ENCODE measurements at places on chromosomes 7 and 10. TPM values are rescaled to one million over a fixed set of nuclear protein-coding genes. Genes with fewer than 3 reads are reported as not detected.

- DNase-seq, result no peak
Observed at GRCh38 chr10:6171881-6172695, 30.6 kb upstream of the PFKFB3 start.

GRCh38 chr7:2845034-2845592, 1.0 kb upstream of the GNA12 start:
- DNase-seq, result no peak

DNA sequence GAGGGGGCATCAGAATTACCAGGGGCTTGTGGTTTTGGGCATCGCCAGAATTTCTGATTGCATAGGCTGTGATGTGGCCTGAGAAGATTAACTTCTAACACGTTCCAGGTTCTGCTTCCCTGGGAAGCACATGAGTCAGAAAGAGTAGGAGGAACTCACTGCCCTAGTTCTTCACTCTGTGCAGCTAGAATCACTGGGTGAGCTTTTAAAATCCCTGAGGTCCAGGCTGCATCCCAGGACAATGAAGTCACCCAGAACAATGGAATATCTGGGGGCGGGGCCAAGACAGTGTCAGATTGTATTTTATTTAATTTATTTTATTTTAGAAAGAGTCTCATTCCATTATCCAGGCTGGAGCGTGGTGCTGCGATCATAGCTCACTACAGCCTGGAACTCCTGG, 636.5 kb downstream of the CALN1 start:
- peak; percentile 24 for DNase-seq

GRCh38 chr7:120926943-120927346, 23.6 kb upstream of the ING3 start:
- DNase-seq, result no peak

GRCh38 chr10:86330778-86331763, 35.5 kb downstream of the GRID1 start:
- DNase-seq, result no peak

- DNase-seq, result no peak
Observed at GRCh38 chr7:38744746-38745145, 113.6 kb upstream of the AMPH start.

The CYP3A7 gene
- not detected for total RNA-seq

The CCDC7 gene
- total RNA-seq, result 27.8 TPM

DNA sequence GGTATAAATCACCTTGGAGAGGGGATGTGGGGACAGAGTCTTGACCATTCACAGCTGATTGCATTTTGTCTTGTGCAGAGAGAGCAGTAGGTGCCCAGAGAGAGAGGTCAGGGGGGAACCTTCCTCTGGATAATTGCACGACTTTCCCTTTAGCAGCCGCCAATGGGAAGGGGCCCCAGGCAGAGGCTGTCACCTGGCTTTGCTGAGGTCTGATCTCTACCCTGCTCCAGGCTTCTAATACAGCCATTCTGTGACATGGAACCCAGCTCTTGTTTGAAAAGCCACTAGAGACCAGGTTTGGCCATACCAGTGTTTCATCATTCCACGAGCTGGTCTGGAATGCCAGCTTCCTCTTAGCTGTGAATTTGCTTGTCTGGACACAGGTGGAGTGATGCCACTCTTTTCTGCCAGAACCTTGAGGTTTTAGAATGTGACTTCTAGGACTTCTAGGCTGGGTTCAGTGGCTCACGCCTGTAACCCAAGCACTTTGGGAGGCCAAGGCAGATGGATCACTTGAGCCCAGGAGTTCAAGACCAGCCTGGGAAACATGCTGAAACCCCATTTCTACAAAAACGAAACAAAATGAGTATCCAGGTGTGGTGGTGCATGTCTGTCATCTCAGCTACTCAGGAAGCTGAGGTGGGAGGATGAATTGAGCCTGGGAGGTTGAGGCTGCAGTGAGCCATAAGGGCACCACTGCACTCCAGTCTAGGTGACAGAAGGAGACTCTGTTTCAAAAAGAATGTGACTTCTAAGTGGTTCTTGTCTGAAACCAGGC, 159.9 kb downstream of the CAMK1D start:
- DNase-seq, result peak; percentile 68

- DNase-seq, result no peak
Observed at GRCh38 chr7:80257756-80258155, 123.1 kb downstream of the GNAI1 start.

The NAT16 gene
- total RNA-seq, result not detected

GRCh38 chr7:134927076-134927475, 59.2 kb upstream of the AGBL3 start:
- DNase-seq, result peak; percentile 29

The OR13A1 gene
- total RNA-seq, result not detected

The PRLHR gene
- 3.0 TPM for total RNA-seq

- peak; percentile 31 for DNase-seq
Observed at GRCh38 chr10:4260483-4261124, 475.6 kb upstream of the KLF6 start.

DNA sequence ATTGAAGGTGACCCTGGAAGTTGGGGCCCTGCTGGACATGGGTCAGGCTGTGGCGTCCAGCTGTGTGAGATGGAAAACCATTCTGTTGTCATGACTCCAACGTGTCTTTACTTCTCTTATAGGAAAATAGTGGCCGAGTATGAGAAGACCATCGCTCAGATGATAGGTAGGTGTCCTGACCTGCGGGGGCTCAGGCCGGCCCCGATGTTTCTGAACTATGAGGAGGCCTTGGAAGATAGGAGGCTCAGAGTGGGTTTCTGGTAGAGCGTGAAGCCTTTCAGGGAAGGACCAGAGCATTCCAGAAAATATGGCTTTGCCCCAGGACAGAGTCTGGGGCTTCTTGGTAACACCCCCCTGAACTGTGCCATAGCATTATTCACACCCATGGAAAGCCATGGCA, 29.3 kb upstream of the BTBD16 start:
- DNase-seq, result no peak

DNA sequence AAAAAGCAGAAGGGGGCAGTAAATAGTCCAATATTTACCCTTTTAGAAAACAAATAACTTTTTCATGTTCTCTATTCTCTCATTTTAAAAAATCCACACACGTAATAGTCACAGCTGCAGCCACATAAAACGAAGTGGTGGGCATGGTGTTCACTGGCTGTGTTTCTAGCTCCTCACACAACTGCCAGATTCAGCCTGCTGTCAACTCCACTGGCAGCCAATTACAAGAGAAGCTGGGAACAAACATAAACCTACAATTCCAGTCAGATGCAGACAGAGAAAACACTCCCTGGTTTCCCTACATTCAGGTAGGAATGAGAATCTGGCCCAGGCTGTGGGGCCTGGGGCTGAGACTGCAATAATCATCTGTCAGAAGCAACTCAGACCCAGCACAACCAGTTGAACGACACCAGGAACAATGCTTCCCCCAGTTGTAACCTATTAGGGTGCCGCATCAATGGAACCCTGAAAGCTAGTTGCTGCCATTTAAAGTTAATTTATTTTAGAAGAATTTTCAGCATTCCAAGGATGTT, 29.1 kb downstream of the ERCC6 start:
- DNase-seq, result no peak

The LIPN gene
- total RNA-seq, result not detected

- DNase-seq, result no peak
Observed at GRCh38 chr10:101897633-101898032, 54.0 kb upstream of the KCNIP2 start.

The H2BK1 gene
- not detected for total RNA-seq

DNA sequence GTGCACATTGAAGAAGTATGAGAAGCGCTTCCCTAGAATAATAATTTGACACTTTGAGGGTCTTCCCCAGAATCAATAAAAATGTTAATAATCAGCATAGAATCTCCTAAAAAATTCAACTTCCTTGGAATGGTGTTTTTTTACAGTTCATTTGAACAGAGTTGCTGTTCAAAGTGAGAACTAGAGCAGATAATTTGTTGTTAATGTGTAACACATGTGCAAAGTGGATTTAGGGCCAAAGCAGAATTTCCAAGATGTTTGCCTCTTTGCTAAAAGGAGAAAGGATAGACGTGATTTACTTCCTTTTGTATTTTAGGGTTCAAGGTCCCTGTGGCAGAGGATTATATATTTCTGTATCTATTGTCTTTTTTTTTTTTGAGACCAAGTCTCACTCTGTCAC, 73.8 kb downstream of the ZNF277 start:
- no peak for DNase-seq

The EGR2 gene
- 1.3 TPM for total RNA-seq

GRCh38 chr7:140726281-140726680, 29.8 kb downstream of the NDUFB2 start:
- no peak for DNase-seq
